ENCODE measurements at places on chromosomes 3 and 15. TPM values are rescaled to one million over a fixed set of nuclear protein-coding genes. Genes with fewer than 3 reads are reported as not detected.

Gene PATL2
- total RNA-seq, result not detected

Gene RPS17
- total RNA-seq, result 1,969 TPM

Gene CASR
- total RNA-seq, result not detected

DNA sequence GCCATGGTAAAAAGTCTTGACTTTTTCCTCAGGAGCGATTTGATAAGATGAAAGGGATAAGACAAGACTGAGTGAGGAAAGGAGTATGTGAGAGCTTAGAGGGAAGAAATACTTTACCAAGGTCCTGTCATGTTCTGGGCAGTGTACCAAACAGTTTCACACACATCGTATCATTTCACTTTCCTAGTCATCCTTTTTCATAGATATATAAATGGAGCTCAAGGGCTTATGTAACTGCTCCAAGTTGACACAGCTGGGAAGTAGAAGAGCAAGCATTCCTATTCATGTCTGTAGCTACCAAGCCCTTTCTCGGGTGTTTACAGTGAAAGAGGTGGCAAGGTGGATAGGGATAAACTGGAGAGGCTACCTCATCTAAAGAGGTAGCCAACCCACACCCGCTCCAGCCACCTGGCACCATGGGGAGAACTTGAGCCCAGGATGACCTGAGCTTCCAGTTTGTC lies 57.4 kb downstream of the MRPS25 start:
- peaks cover 3% of the 10 kb centered on the region for H3K27me3 ChIP-seq
- H3K27ac ChIP-seq, result peak overlapping the region; percentile 81
- DNase-seq, result peak; percentile 83
- peaks cover 33% of the 10 kb centered on the region for H3K36me3 ChIP-seq

DNA sequence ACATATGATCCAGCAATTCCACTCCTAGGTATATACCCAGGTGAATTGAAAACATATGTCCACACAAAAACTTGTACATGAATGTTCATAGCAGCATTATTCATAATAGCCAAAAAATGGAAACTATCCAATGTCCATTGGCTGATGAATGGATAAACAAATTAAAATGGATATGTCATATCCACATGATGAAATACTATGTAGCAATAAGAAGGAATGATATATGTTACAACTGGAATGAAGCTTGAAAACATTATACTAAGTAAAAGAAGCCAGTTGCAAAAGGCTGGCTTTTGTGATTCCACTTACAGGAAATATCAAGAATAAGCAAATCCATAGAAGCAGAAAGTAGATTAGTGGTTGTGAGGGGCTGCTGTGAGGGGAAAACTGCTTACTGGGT lies 33.7 kb downstream of the BNC1 start:
- no peak overlapping the region for H3K4me3 ChIP-seq
- no peak overlapping the region for H3K27ac ChIP-seq
- DNase-seq, result no peak
- H3K36me3 ChIP-seq, result peaks cover 7% of the 10 kb centered on the region

Gene GOLGA6L4
- total RNA-seq, result 1.2 TPM

DNA sequence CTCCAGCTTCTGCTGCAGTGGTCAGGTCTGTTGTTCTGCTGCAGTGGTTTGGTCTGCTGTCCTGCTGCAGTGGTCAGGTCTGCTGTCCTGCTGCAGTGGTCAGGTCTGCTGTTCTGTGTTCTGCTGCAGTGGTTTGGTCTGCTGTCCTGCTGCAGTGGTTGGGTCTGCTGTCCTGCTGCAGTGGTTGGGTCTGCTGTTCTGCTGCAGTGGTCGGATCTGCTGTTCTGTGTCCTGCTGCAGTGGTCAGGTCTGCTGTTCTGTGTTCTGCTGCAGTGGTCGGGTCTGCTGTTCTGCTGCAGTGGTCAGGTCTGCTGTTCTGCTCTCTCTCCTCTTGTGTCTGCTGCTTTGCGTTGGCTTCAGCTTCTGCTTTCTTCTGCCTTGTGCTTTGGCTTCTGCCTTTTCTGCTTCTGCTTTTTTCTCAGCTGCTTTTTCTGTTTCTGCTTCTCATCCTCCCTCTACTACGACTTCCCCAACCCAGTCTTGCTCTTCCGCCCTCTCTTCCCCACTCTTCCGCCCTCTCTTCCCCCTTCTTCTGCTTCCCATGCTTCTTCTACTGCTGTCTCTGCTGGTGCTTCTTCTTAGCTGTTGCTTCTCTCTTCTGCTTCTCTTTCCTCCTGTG lies 50.7 kb downstream of the FAM43A start:
- peaks cover 17% of the 10 kb centered on the region for H3K4me1 ChIP-seq
- no peak overlapping the region for H3K27ac ChIP-seq
- no peaks in the 10 kb centered on the region for H3K36me3 ChIP-seq

DNA sequence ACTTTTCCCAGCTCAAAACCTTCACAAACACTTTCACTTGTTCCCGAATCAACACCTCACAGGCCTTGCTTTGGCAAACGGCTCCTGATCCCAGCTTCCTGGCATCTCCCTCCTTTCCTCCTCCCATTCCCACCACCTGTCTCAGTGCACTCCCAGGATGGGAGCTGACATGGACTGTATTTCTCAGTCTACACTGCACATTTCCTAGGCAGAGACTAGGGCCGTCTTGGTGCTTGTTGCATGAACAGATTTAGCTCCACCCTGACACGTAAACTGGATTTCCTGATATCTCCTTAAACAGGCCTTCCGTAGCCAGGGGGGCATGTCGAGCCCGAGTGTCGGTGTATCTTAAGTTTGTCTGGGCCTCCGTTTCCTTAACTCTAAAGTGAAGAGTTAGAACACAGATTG lies 790 bp upstream of the WHAMM start:
- no peak for DNase-seq
- peaks cover 1% of the 10 kb centered on the region for H3K27me3 ChIP-seq
- no peak overlapping the region for H3K27ac ChIP-seq
- no peak overlapping the region for H3K4me3 ChIP-seq

Gene PLA2G4F
- total RNA-seq, result not detected

- H3K27me3 ChIP-seq, result peaks cover 3% of the 10 kb centered on the region
- H3K4me3 ChIP-seq, result no peak overlapping the region
- H3K27ac ChIP-seq, result no peak overlapping the region
Observed at GRCh38 chr3:187251599-187251998, 39.9 kb downstream of the MASP1 start.

Gene HIGD2B
- not detected for total RNA-seq

DNA sequence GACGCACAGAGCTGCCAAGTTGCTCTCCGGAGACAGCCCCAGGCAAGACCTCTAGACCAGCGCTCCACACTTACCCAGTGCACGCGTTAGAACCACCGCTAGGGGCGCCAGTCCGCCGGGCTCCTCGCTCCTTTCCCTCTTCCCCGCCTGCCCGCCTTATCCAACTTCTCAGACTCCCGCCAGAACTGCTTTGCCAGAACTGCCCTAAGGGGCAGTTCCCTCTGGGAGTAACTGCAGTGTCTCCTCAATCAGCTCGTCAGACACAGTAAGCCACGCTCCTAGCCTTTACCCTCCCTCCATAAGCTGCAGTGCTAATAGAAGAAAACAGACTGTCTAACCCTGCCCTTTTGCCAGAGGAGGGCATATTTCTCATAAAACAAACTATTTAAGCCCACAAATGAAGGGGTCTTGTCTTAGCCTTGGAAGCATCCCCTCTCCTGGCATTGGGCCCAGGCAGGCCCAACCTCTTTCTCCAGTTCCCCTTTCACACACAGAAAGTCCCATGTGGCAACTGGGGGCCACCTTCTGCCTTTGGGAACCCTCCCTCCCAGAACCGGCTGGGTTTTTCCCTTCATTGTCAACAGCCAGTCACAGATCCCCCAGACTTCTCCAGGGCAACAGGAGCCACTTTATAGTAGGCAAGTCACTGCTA lies 3.7 kb downstream of the BMF start:
- DNase-seq, result peak; percentile 79
- peaks cover 6% of the 10 kb centered on the region for H3K27me3 ChIP-seq
- H3K27ac ChIP-seq, result peak overlapping the region; percentile 5
- peaks cover 80% of the 10 kb centered on the region for H3K4me1 ChIP-seq
- H3K4me3 ChIP-seq, result peak overlapping the region; percentile 15

DNA sequence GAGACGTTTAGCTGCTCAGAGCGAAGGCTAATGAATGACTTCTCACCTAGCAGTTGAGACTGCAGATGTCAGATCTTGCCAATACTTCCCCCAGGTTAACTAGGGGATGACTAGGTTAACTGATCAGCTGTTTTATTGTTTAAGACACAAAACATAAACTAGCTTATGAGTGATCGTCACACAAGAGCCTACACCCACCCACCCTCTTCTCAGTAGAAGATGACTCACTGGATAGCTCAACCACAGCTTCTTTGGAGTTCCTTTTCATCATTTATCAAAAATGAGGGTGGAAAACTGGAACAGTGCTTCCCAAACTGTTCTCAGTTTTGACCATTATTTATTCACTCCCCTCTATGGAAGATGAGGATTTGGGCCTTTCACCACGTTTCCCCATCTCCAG lies 25.2 kb downstream of the GASK1A start:
- H3K36me3 ChIP-seq, result no peaks in the 10 kb centered on the region
- H3K27ac ChIP-seq, result no peak overlapping the region
- H3K4me3 ChIP-seq, result no peak overlapping the region
- H3K4me1 ChIP-seq, result peaks cover 27% of the 10 kb centered on the region
- DNase-seq, result no peak

DNA sequence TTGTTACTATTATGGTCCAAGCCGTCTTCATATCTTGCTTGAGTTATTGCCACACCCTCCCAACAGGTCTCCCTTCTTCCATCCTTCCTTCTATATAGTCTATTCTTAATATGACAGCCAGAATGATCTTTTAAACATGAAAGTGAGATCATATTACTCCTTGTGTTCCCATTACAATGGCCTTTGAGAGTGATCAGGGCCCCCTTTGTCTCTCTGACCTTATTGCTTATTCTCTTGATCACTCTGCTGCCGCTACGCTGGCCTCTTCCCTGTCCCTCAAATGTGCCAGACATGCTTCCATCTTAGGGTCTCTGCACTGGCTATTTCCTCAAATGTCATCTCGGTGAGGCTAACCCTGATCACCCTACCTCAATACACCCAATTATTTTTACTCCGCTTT lies 38.1 kb downstream of the UBE2E2 start:
- no peak overlapping the region for H3K4me3 ChIP-seq
- no peak overlapping the region for H3K27ac ChIP-seq
- no peaks in the 10 kb centered on the region for H3K27me3 ChIP-seq

- H3K27me3 ChIP-seq, result peaks cover 3% of the 10 kb centered on the region
- peak overlapping the region; percentile 68 for H3K27ac ChIP-seq
- H3K36me3 ChIP-seq, result peaks cover 57% of the 10 kb centered on the region
- H3K4me3 ChIP-seq, result peak overlapping the region; percentile 72
- DNase-seq, result peak; percentile 74
Observed at GRCh38 chr3:152328841-152329240, 60.1 kb downstream of the MBNL1 start.

DNA sequence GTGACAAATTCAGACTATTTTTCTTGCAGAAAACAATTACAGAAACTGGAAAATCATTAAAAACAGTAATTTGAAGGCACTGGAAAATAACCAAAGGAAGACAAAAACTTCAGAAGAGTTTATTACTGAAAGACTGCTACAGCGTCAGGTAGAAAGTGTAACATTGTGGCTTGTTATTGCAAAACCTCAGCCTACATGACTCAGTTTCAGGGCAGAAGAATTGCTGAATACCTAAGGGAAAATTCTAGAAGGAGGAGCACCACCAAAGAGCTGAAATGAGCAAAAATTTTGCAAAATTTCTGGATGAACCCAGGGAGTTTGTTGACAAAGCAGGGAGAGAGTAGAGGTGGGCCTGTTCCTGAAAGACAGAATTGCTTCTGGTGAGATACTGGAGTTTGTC lies 219.6 kb downstream of the C3orf38 start:
- no peak overlapping the region for H3K27ac ChIP-seq
- H3K4me1 ChIP-seq, result no peaks in the 10 kb centered on the region
- no peak overlapping the region for H3K4me3 ChIP-seq
- no peak for DNase-seq
- no peaks in the 10 kb centered on the region for H3K27me3 ChIP-seq

Gene TSPAN3
- 196 TPM for total RNA-seq

Gene UBA7
- total RNA-seq, result 11.9 TPM

Gene EID1
- total RNA-seq, result 227 TPM

Gene CNTN3
- 9.3 TPM for total RNA-seq

DNA sequence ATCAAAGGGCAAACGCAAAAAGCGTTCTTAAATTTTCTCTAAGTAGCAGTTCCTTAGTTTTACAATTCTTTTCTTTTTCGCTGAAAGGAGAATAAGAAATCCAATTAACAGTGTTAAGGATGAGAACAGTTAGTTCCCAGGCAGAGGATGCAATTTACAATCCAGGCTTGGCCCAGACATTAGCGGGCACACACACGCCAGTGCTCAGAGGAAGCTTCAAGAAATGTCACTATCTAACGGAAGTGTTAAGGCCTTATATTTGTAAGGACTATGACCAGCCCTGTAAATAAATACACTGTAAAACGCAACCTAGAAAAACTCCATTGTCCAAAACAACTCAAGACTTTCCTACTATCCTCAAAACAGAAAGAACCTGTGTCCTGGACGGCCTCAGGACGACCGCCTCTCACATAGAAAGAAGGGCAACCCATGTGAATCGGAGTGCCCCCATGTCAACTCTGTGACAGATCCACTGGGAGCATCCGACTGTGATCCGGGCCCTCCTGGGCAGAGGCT lies 1.3 kb downstream of the ACAP2 start:
- H3K27ac ChIP-seq, result peak overlapping the region; percentile 91
- no peaks in the 10 kb centered on the region for H3K36me3 ChIP-seq
- peak; percentile 39 for DNase-seq
- H3K4me3 ChIP-seq, result peak overlapping the region; percentile 97
- no peaks in the 10 kb centered on the region for H3K27me3 ChIP-seq

Gene ANP32A
- total RNA-seq, result 117 TPM

- peaks cover 5% of the 10 kb centered on the region for H3K36me3 ChIP-seq
- H3K27me3 ChIP-seq, result no peaks in the 10 kb centered on the region
- DNase-seq, result no peak
- H3K4me3 ChIP-seq, result no peak overlapping the region
- H3K27ac ChIP-seq, result no peak overlapping the region
Observed at GRCh38 chr15:66951531-66952320, 113.7 kb upstream of the SMAD3 start.

- no peak for DNase-seq
- no peaks in the 10 kb centered on the region for H3K4me1 ChIP-seq
- no peaks in the 10 kb centered on the region for H3K36me3 ChIP-seq
- H3K27me3 ChIP-seq, result peaks cover 2% of the 10 kb centered on the region
- no peak overlapping the region for H3K27ac ChIP-seq
- H3K4me3 ChIP-seq, result no peak overlapping the region
Observed at GRCh38 chr3:141114816-141115460, 63.8 kb downstream of the SPSB4 start.

GRCh38 chr15:73990250-73991005 lies 1.7 kb downstream of the STOML1 start:
- H3K27ac ChIP-seq, result no peak overlapping the region
- H3K27me3 ChIP-seq, result no peaks in the 10 kb centered on the region
- peaks cover 7% of the 10 kb centered on the region for H3K36me3 ChIP-seq
- peaks cover 77% of the 10 kb centered on the region for H3K4me1 ChIP-seq
- no peak for DNase-seq

DNA sequence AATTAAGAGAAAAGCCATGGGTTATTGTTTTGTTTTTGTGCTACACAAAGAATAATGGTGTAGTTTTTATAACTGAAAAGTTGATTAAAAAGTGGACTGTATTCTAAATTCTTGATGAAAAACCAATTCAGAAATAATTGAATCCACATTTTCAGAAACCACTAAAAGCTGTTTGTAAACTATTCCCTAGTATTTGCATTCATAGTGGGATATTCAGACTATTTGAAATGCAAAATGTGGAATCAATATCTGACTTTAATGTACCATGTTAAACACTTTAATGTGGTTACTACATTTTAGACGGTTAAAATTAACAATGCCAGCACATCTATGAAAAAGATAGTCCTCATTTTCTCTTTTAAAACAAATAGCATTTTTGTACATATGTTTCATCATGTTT lies 104.6 kb downstream of the ZIC4 start:
- no peak for DNase-seq
- H3K27ac ChIP-seq, result no peak overlapping the region
- no peak overlapping the region for H3K4me3 ChIP-seq
- H3K36me3 ChIP-seq, result peaks cover 6% of the 10 kb centered on the region

Data from HFFc6 (cell line).